Stimulated activated CD8-positive, alpha-beta memory T cell treated with anti-CD3 and anti-CD28 coated beads, Interleukin-2, amount 100 ng/mL, for 1 hour (primary cell): ENCODE measurements at places on chromosomes 4 and X.

DNA sequence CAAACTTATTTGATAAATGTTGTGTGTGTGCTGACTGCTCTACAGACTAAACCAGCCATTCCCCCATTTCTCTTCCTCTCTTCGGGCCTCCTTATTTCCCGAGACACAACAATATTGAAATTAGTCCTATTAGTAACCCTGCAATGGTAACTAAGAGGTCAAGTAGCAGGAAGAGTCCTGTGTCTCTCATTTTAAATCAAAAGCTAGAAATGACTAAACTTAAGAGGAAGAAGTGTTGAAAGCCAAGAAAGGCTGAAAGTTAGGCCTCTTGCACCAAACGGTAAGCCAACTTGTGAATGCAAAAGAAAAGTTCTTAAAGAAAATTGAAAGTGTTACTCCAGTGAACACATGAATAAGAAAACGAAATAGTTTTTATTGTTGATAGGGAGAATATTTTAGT lies 357.8 kb upstream of the SLC7A11 start:
- no peak for DNase-seq

DNA sequence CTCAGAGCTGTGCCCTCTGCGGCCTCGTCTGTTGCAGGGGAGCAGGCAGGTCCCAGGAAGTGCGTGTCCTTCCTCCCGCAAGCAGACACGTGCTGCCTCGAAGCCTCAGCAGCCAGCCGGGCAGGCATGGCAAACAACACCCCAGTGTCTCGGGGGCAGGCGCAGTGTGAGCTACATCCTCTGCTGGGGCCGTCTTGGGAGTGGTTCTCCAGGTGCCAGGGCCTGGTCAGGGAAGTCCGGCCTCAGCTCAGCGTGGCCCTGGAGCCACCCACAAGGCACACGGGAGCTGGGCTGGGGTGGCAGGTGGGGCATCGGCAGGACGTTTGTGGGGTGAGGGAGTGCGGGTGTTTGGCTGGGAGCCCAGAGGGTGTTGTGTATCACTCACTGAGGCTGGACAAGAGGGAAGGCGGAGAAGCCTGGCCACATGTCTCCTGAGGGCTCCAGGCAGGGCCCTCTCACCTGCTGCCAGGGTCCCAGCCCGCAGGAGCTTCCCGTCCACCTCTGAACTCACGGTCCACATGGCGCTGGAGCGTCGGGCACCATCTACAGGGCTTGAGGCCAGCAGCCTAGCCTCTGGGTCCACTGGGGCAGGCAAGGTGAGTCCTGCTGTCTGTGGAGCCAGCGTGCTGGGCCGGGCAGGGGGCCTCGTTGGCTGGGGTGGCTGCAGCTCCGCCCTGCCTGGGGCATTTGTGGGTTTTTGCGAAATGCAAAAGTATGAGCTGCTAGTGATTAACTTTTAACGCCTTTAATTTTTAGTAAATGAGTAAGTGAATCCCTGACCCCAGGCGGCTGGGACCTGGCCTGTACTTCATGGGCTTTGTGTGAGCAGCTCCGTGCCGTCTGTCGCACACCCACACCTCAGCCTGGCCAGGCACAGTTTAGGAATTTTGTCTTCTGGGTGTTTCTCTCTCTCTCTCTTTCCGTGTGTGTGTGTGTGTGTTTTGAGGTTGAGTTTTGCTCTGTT lies 17.3 kb upstream of the UVSSA start:
- DNase-seq = no peak

GRCh38 chrX:25005034-25005381 lies 10.8 kb downstream of the ARX start:
- DNase-seq = no peak

DNA sequence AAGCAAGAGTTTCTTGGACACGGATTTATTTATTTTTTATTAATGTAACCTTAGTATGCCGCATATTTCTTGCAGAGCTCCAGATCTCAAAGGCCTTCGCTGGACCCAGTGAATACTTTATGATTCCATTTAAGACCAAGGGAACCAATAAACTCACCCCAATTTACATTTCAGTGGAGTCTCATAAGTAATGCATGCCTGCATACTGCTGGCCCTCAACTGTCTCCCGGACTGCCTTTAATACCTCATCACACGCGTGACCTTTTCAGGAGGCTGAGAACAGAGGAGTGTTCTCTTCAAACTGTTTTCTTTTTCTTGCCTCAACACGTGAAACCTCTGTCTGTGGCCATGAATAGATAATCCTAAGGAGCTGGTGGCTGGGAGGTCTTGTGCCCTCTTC lies 240.9 kb downstream of the STIM2 start:
- no peak for DNase-seq

DNA sequence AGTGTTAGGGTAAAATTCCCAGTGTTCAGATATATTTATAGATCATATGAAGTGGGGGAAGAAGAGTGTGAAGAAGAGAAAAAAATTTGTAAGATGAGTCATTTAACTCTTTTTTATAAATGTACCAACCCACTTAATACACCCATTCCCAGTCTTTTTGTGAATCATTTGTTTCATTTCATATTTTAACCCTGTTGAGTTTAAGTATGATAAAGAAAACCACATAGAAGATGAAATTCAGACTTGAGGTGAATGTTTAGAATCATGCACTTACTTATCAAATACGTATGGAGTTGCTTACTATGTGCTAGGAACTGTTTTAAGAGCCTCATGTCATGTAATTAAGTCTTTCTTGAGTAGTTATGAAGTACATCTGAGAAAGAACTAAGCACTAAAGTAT lies 56.6 kb upstream of the DAPP1 start:
- no peak for DNase-seq
